Progenitor cell of endocrine pancreas (in vitro differentiated cells): ENCODE measurements at places on chromosomes 6 and 20. TPM values are rescaled to one million over a fixed set of nuclear protein-coding genes. Genes with fewer than 3 reads are reported as not detected.

DNA sequence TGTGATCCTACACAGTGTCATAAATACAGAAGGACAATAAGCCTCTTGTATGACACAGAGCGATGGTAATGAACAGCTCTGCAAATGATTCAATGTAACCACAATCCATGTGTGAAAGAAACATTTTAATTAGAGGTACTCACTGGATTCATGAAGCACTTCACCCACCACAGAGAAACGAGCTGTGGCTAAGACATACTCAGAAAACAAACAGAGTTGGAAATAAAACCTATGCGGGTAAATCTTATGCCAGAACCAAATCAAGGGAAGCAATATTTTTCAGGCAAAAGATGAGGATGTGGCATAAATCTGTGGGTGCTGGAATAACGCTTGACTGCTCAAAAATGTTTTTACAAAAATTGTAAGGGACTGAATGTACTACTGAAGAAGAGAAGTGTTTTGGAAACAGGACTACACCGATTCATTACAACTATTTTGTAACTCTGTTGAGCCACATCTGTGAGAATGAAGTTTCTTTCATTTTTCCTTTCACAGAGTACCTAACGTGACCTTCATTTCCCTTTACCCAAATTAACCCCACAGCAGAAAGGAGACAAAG lies 112.1 kb downstream of the WDR27 start:
- no peak for DNase-seq
- H3K4me1 ChIP-seq: no peaks in the 10 kb centered on the region
- peaks cover 12% of the 10 kb centered on the region for H3K36me3 ChIP-seq
- H3K4me3 ChIP-seq: no peak overlapping the region

DNA sequence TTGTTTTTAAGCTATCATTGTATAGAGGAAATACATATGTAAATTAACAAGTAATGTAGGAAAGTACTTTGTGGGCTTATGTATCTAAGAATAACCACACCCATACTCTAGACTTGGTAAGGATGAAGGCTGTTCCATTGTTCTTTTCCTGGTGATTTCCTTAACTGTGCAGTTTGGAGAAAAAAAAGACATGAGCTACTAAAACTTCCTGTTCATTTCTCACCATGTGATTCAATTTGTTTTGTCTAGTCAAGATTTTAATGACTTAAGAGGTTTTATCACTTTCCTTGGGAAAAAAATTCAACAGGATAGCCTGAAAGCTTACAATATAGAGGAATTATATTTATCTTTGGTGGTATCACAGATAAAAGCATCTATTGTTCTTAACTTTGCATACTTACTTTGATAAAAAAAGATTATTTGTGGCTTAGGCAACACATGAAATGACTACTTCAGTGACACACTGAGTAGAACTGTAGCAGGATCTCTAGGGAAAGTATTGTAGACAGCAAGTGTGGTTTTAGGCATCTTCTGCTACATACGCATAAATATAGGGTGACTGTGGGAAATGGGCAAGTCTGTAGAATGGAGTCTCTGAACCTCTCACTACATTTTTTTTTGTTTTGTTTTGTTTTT lies 80.3 kb downstream of the GJA1 start:
- peaks cover 3% of the 10 kb centered on the region for H3K4me1 ChIP-seq
- no peaks in the 10 kb centered on the region for H3K36me3 ChIP-seq
- no peak for DNase-seq
- H3K4me3 ChIP-seq: no peak overlapping the region

- H3K4me1 ChIP-seq: no peaks in the 10 kb centered on the region
- DNase-seq: no peak
- H3K27ac ChIP-seq: no peak overlapping the region
- no peak overlapping the region for H3K4me3 ChIP-seq
Observed at GRCh38 chr20:18611492-18611891, 23.6 kb downstream of the DTD1 start.

DNA sequence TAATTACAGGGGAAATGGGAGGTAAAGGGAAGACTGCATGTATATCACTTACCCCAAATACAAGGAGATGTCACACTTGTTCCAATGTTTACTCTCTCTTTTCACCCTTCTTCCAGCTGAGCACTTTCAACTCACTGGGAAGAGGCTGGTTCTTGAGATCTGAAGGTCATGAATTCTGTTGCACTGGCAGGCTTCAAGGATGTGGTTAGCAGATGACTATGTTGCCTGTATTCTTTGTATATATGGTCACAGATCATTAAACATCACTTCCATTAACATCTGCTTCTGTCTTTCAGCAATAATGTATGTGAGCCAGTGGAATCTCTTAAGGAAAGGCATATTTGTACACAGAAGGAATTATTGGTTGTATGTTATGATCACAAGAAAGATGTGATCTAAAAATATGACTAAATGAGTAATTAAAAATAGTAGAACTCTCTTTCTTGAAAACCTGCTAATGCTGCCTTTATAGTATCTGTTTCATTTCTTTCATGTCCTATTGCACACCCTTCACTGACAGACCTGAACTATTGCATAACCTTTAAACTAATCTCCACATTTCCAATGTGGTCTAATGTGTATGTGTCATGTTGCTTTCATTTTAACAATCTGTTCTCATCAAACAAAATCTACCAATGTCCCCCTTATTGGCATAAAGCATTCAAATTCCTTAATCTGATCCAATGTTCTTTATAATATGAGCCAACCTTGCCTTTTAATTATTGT lies 131.4 kb upstream of the EPHA7 start:
- no peak overlapping the region for H3K27ac ChIP-seq
- DNase-seq: no peak
- no peaks in the 10 kb centered on the region for H3K4me1 ChIP-seq
- no peaks in the 10 kb centered on the region for H3K36me3 ChIP-seq

GRCh38 chr20:33239418-33239817 lies 3.6 kb downstream of the BPIFA1 start:
- H3K36me3 ChIP-seq: no peaks in the 10 kb centered on the region
- H3K27ac ChIP-seq: no peak overlapping the region
- H3K27me3 ChIP-seq: peaks cover 40% of the 10 kb centered on the region
- DNase-seq: no peak
- no peaks in the 10 kb centered on the region for H3K4me1 ChIP-seq

COX4I2 gene
- total RNA-seq: not detected in 2 replicates

DNA sequence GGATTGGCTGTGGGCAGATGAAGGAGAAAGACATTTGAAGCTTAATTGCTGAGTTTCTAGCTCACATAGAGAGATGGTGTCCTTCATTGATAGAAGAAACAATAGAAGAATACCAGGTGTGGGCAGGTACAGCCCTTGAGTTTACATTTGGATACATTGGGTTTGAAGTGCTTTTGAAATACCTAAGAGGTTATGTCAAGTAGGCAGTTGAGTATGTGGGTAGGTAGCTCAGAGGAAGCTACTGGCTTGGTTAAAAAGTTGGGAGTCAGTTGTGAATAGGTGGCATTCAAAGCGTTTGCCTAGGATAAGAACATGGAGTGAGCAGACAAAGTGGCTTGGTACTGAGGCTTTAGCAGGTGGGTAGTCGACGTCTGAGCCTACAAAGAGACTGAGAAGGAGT lies 25.0 kb downstream of the NDUFAF5 start:
- H3K36me3 ChIP-seq: peaks cover 6% of the 10 kb centered on the region
- no peak overlapping the region for H3K4me3 ChIP-seq
- no peak overlapping the region for H3K27ac ChIP-seq
- no peaks in the 10 kb centered on the region for H3K4me1 ChIP-seq
- DNase-seq: no peak

DNA sequence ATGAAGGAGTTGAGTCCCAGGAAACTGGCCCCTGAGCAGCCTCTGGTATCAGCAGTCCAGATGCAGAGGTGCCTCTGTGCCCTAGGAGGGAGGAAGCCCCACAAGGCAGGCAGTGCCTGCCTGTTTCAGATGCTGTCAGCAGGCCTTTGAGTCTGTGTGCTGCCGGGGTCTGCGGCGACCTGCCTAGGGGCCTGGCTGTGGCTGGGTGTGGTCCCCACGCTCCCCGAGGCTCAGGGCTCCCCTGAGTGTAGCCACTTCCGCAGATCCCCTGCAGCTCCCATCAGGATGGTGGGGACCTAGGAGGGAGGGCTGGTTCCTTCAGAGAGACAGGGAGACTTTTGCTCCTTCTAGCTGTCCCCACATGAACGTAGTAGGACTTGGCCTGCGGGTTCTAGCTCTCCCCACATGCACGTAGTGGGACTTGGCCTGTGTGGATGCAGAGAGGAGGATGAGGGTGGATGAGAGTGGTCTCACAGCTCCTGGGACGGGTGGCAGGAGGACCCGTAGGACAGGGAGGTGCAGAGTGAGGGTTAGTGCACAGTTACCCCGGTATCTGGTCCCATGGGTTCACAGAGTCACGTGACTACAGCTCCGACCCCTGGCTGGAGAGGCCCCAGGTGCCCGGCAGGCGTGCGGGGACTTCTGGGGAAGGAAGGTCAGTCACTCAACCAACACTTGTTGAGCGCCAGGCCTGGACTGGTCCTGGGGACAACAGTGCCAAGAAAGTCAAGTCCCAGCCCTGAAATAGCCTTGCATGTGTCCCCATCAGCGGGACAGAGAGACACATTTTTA lies 41.0 kb downstream of the CDH4 start:
- no peak for DNase-seq
- H3K27me3 ChIP-seq: peaks cover 6% of the 10 kb centered on the region
- H3K4me3 ChIP-seq: no peak overlapping the region
- no peak overlapping the region for H3K27ac ChIP-seq

DNA sequence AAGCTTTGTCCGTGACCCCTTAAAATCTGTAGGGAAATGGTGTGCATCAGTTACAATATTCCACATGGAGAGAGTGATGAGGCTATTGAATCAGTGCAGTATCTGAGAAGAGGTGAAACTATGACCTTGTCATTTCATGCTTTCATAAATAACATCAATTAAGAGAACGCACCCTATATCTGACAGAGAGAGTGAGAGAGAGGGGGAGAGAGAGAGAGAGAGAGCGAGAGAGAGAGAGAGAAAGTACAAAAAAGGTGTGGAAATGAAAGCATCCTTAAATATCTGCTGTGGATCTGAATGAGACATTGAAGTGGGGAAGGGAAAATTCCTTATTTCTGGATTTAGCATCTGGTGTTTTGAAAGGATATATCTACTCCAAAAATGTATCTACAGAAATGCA lies 12.4 kb downstream of the GSTA4 start:
- no peak overlapping the region for H3K4me3 ChIP-seq
- no peaks in the 10 kb centered on the region for H3K27me3 ChIP-seq
- H3K36me3 ChIP-seq: peaks cover 26% of the 10 kb centered on the region
- H3K4me1 ChIP-seq: peaks cover 9% of the 10 kb centered on the region
- no peak for DNase-seq

- H3K36me3 ChIP-seq: peaks cover 9% of the 10 kb centered on the region
- H3K4me1 ChIP-seq: peaks cover 6% of the 10 kb centered on the region
- DNase-seq: no peak
Observed at GRCh38 chr6:36904851-36905393, 19.2 kb downstream of the C6orf89 start.

DNA sequence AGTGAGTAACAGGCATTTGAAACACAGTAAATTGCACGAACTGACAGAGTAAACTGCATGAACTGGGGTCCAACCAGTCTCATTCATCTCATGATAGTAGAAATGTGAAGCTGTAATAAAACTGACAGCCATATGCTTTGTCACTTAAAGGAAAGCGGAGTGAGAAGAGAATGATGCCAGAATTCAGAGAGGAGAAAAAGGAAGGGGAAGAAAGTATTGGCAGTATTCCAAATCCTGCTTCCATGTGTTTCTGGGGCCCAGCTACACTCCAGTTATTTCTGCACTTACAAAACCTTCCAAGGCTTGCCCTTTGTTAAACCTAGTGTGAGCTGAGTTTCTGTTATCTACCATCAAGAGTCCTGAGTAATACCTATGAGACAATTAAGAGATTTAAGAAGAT lies 17.2 kb downstream of the SNX14 start:
- H3K36me3 ChIP-seq: peaks cover 5% of the 10 kb centered on the region
- no peak for DNase-seq
- H3K4me3 ChIP-seq: no peak overlapping the region

ELOVL4 gene
- 5.9 and 6.2 TPM in 2 replicates for total RNA-seq

DNA sequence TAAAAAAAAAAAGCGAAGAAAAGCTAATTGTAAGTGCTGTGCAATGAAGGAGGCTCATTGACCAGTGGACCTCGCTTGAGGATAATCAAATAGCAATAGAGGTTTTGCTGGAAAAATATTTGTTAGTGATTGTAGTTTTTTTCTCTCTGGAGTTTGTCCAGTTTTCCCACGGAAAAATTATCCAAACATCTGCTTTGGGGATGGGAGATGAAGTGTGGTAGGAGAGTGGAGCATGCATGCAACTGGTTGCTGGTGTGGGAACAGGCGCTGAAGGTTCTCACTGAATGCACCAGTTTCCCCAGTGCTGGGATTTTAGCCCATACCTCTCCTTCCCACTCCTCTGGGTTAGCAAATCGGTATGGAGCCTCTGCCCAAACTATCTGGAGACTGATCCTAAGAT lies 281.7 kb upstream of the TAB2 start:
- peaks cover 12% of the 10 kb centered on the region for H3K27me3 ChIP-seq
- H3K27ac ChIP-seq: no peak overlapping the region
- no peaks in the 10 kb centered on the region for H3K36me3 ChIP-seq

MCM8 gene
- 18.5 and 18.6 TPM in 2 replicates for total RNA-seq

- H3K4me3 ChIP-seq: no peak overlapping the region
- H3K4me1 ChIP-seq: no peaks in the 10 kb centered on the region
- no peak for DNase-seq
- H3K36me3 ChIP-seq: peaks cover 12% of the 10 kb centered on the region
Observed at GRCh38 chr6:82196161-82196560, 51.4 kb downstream of the IBTK start.
